ENCODE measurements at places on chromosomes 5 and 9.

DNA sequence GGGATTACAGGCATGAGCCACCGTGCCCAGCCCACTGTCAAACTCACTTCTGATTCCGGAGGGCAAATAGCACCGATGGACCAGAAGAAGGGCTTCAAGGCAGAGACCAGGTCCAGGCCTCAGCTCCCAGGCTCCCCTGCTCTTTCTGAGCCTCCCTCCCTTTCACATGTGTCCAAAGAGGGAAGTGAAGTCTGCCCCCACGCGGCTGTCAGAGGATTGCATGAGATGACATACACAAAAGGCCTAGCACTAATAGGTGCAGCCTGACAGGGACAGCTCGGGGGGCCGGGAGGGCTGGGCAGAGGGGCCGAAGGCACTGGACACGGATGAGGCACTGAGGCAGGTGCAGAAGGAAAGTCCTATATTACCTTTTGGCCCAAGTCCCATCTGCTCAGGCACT, 16.1 kb downstream of the FBP1 start:
- no peak for DNase-seq

DNA sequence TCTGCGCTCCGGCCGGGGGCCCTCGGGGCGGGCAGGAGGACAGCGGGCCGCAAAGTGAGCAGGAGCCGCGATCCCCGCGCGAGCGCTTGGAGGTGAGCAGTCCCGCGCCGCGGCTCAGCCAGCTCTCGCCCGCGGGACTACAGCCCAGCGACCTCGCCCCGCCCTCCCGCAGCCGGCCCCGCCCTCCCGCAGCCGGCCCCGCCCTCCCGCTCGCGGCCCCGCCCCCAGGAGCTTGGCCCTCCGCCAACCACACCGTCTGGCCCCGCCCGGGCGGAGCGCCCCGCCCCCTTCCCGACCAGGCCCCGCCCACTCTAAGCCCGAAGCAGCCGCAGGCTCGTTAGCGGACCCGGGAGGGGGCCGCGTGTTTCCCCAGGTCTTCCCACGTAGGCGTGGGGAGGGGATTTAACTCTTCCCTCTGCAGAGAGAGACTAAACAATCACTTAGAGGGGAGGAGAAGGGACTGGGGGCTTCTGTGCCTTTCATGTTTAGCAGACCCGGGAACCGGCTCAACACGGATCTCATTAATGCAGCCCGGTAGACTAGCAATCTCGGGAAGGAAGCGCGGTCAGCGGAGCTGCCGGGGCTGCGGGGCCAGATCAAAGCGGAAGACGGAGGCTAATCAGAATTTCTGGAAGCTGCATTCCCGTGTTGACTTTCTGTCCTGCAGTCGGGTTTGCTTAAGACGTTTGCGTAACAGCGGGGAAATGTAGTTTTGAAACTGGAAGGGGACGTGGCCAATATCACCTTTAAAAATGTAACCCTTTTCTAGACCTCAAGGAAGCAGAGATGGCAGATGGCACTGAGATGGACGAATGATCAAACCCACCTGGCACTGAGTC, at the start of gene MYO10:
Gene MYO10 (minus strand): TSS at position 139 of the 839 bp plus-strand sequence. CDS start 480 bp downstream, outside the sequence.
- DNase-seq: no peak

DNA sequence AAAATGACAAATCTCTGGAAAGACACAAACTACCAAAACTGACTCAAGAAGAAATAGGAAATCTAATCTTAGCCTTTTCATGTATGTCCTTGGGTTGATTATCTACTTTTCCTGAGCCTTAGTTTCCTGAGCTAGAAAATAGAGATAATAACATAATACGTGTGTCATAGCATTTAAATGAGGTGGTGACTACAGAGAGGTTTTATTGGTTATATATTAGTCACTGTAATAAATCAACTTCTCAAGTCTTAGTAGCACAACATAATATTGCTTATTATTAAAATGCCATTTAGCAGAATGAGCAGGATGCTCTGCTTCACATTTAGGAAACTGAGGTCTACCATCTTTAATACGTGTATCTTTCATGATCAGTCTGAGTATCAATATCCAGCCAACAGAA, 7.1 kb upstream of the PJA2 start:
- DNase-seq: no peak

GRCh38 chr5:137283801-137284200, 215.3 kb downstream of the SPOCK1 start:
- no peak for DNase-seq

GRCh38 chr5:30880514-30880913, 313.0 kb upstream of the CDH6 start:
- DNase-seq: no peak

DNA sequence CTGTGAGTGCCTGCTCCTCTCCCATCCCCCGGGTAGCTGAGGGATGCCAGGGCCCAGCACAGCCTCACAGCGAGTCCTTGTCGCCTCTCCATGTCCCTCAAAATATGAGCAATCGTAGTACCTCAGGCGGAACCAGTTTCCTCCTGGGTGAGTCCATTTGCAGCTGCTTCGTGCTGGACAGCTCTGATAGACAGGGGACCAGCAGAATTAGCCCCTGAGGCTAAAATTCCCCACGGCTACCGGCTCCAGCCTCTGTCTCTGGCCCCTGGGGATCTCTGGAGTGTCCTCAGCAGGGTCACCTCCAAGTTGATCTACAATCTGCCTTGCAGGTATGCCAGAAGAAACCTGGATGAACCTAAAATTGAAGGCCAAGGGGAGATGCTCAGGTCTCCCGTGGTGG, 115.8 kb upstream of the FBXL7 start:
- DNase-seq: no peak

DNA sequence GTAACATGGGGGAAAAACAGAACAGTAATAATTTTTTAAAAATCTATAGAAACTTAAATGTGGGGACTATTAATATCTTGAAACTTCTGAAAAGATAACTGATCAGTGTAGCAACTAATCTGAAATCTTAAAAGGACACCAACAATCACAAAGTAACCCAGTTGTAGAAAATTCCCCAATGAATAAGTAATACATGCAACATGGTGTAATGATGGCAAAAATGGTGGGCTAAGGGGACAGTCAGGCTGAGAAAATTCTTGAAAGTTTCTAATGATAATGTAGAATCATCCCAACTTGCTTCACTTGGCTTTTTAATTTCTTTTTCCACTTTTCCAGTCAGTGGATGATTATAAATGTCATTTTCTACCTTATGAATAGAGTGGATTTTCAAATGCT, 5.4 kb downstream of the NFIL3 start:
- no peak for DNase-seq

GRCh38 chr5:134887593-134888159, 13.5 kb downstream of the TXNDC15 start:
- no peak for DNase-seq

- no peak for DNase-seq
These were observed 33.1 kb upstream of the MYOT start for GRCh38 chr5:137834498-137835049.

- DNase-seq: no peak
These were observed 227.0 kb downstream of the ZNF608 start for GRCh38 chr5:124519396-124519795.

Measured in stimulated activated CD4-positive, alpha-beta T cell treated with anti-CD3 and anti-CD28 coated beads, TNF-alpha, amount 100 ng/mL, for 1 hour (primary cell).